ENCODE measurements at places on chromosomes 3 and 15.

- DNase-seq: no peak
These were observed 633.9 kb upstream of the TGFBR2 start for GRCh38 chr3:29972320-29972993.

GRCh38 chr15:92869263-92869940 lies 30.7 kb upstream of the CHD2 start:
- DNase-seq: no peak

DNA sequence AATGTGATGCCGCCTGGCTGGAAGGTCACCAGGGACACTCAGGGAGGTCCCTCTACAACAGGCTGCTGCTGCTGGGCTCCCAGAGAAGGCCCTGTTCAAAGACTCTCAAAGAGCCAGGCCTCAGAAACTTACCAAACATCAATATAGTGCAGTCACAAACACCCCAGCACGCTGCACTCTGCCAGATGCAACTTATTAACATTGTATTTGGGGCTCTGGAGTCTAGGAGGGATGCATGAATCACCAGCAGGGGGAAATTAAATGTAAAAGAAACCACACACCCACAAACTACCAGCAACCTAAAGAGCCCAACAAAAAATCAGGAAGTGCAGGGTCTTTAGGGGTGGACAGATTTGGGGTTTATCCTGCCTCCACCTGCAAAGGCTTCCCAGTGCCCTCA lies 74.6 kb upstream of the SPATA12 start:
- DNase-seq: no peak

DNA sequence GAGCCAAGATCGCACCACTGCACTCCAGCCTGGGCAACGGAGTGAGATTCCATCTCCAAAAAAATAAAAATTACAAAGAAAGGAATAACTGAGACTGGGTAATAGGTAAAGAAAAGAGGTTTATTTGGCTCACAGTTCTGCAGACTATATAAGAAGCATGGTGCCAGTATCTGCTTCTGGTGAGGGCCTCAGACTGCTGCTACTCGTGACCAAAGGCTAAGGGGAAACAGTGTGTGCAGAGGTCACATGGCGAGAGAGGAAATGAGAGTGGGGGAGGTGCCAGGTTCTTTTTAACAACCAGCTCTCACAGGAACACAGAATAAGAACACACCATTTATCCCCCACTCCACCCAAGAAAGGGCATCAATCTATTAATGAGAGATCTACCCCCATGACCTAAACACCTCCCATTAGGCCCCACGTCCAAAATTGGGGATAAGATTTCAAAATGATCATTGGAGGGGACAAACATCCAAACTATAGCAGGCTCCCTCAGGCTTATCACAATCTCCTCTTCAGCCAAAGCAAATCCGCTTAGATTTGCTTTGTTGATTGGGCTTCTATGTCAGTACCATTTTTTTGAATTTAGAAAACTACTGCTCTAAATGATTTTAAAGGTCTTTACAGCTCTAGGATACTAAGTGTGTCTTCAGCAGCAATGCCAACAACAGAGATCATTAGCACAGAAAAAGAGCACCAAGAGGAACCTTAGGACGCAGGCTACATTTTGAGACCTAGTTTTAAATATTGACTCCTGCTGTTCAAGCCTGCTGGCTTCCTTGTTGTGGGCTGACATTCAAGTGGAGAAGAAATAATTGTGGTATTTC lies 84.2 kb upstream of the TBL1XR1 start:
- no peak for DNase-seq

DNA sequence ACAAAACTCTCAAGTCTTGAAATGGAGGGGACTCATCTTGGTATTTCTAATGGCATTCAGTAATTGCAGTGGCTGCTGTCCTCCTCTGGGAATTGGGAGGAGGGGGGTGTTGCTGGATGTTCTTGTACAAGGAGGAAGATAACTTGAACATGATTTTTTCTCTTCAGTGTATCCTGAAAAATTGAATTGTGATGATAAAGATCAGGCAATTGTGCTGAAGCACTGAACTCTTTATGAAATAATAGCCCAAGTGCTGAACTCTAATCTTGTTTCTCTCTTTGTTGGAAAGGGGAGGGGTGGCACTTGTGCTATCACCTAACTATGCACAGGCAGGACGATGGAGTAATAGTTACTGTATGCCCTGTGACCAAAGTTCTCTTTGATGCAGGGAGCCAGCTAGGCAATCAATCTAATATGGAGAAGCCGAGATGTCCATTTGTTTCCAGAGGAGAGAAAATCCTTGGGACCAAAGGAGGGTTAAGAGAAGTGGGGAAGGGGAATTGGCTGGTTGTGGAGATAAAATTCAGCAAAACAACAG lies 68.1 kb upstream of the ATP2C1 start:
- DNase-seq: no peak

GRCh38 chr15:101046826-101047225 lies 127.7 kb downstream of the LRRK1 start:
- no peak for DNase-seq

GRCh38 chr15:51223771-51224229 lies 114.6 kb downstream of the CYP19A1 start:
- no peak for DNase-seq

DNA sequence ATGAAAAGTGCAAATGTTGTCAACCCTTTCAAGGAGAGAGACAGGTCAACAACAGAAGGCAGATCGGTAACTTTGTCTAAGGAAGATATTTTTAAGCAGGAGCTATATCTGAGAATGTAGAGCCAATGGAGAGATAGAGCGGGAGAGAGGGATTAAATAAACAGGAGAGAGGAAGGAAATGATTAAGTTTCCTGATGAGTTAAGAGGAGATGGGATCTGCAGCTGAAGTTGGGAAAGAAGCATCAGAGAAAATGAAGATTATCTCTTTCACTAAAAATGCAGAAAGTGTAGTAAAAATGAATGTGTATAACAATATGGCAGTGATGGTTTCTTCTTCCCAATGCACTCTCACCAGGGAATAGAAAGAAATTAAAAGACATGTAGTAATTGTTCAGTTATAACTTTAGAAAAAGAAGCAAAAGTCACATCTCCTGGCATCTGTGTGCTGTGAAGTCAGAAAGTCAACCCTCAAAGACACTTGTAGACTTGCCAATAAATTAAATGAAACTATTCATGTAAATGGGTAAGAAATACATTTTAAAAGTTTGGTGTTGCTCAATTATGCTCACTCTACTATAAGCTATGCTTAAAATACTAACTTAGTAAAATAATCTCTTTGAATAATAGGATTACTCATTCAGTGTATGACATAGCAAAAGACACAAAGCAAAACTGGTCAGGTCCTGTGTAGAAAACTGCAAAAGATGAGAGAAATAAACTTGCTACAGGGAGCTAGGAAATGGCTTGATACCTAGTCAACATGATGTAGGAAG lies 264.6 kb downstream of the ZIC4 start:
- no peak for DNase-seq

GRCh38 chr15:83873966-83874365 lies 220.0 kb downstream of the ADAMTSL3 start:
- DNase-seq: no peak

- DNase-seq: no peak
These were observed 13.2 kb downstream of the PCOLCE2 start for GRCh38 chr3:142875583-142876207.

Data from LNCaP clone FGC (cell line).